Memory B cell (primary cell): ENCODE measurements at places on chromosomes 5 and 9.

- DNase-seq, result no peak
These were observed 6.6 kb downstream of the PLK2 start for GRCh38 chr5:58453306-58453705.

DNA sequence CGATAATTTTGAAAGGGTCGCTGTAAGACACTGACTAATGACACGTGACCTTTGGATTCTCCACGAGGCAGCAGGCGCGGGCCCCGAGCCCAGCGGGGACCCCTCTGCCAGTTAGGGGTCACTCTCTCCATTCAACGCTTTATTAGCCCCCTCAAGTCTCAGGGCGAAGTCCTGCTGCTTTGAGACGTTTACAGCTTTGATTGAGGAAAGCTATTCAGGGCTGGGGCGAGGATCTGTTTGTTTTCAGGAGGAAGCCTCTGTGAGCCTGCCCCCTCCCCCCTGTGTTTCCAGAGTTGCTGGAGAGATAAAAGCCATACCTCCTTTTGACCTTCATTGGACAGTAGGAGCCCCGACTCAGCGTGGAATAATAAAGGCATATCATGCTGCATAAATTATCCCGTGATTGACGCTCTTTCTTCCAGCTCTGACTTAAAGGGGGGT lies 31.4 kb upstream of the MSX2 start:
- DNase-seq, result no peak

- no peak for DNase-seq
These were observed 119.8 kb upstream of the PPP1R26 start for GRCh38 chr9:135359764-135360163.

DNA sequence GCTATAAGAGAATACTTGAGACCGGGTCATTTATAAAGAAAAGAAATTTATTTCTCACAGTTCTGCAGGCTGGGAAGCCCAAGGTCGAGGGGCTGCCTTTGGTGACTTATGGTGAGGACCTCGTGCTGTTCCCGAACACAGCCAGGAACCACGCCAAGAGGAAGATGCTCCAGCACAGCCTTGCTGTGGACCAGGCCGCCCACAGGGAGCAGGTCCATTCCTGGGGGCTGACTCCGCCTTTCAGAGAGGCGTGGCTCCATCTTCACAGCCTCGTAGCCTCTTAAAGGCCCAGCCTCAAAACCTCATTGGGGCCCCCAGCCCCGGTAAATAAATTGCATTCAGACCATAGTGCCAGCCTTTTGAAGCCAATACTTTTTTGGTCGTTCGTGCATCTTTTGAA lies 93.5 kb upstream of the CACNA1B start:
- DNase-seq, result no peak

DNA sequence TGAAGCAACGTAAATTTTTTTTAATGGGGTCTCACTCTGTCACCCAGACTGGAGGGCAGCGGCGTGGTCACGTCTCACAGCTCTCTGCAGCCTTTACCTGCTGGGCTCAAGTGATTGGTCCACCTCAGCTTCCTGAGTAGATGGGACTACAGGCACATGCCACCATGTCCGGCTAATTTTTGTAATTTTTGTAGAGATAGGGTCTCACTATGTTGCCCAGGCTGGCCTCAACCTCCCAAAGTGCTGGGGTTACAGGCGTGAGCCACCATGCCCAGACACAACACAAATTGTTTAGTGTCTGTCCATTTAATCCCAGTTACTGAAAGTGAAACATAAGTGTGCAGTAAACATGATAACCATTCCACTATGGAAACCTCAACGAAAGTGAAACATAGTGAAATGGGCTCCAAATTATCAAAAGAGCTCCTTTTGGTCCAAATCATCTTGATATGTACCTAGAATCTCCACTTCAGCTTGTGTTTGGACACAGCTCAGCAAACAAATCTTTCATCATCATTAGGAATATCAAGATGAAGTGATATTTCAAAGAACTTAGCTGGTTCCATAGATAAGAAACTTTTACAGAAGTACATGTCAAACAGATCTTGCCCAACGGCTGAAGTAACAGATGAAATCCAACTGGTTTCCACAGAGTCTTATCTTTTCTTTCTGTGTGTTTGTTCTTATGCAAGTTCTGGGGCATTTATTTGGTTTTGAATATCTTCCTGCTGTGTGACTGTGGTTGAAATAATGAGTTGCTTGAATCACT lies 41.2 kb upstream of the PLPP1 start:
- no peak for DNase-seq

DNA sequence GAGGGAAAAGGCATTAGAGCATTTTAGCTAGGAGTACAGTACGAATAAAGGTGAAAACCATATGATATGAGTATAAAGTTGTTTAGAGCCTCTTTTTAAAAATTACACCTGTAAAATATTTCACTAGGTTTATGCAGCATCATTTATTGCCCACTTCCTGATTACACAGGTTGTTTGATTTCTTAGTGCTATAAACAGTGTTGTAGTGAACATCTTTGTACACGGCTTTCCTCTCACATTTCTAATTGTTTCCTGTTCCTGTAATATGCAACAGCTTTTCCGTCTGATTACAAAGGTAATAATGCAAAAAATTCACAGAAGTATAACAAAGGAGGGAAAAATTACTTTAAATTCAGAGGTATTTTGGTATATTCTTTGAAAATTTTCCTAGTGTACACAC lies 13.0 kb downstream of the STOM start:
- DNase-seq, result no peak

- no peak for DNase-seq
These were observed 51.0 kb downstream of the FER start for GRCh38 chr5:108798513-108799265.

DNA sequence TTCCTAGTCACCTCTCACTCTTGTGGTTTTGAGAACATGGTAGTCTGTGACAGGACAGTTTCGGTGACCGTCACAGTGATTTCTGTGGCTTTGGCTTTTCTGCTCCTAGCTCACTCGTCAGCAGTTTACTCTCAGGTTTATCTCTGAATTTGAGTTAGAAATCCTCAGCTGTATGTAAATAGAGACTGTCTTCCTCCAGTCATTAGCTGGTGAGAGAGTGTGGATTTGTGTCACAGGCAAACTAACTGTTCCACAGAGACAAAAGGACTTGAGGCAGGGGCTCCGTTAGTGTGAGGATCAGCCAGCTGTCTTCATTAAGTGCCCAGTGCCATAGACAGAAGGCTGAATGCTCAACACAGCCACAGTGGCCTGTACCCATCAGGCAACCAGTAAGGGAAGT lies 131.4 kb downstream of the CD180 start:
- DNase-seq, result no peak

DNA sequence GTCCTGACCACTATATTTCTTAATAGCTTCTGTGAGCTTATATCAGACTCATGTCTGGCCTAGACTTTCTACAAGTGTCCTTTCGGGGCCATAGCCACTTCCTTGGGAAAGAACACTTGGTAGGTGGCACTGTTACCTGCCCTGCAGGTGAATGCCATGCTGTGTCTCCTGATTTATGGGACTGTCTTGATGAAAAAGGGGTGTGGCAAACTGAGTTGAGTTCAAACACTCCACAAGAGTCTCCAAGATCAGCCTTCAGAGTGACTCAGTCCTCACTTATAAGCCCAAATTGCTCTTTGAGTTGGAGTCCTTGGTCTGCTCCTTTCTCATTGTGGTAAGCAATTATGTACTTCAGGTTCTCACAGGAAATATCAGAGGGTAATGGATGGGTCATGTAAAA lies 9.9 kb upstream of the ANKHD1 start:
- no peak for DNase-seq

DNA sequence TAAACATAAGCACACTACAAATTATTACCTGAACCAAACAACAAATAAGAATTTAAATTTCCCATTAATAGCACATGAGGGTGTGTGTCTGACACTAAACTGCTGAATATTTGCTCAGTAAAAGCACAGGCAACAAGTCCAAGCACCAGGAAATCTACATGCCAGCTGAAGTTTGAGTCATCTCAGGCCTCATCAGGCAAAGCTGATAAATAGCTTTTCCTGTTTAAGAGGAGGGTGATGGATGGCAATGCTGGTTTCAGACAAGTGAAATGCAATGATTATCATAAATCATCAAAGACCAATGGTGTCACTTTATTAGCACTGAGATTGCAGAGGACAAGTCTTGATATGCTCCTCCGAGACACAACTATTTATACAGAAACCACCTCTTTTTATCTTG lies 1668.0 kb upstream of the C9orf72 start:
- no peak for DNase-seq

DNA sequence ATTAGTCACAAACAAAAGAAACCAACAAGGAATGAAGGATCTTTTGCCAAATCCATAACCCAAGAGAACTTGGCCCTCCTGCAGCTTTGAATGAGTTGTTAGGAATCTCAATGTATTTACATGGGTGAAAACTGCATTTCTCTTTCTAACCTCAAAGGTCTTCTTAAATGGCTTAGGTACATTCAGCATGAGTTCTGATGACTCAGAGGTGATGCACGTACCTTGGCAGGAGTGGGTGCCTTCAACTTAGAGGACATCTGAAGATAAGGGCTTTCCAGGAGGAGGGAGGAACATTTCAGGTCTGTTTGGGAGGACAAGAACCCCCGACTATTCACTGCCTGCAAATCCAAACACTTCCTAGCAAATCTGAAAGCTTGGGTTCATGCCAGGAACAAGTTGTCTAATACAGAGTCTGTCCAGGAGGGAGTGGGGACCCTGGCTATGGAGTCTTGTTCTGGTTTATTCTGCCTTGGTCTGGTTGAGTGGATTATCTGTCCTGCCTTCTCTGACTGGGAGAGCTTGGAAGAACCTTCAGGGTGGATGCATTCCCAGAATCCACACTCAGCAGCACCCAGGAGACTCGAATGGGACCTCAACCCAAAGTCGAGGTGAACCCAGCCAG lies 65.7 kb downstream of the IRX2 start:
- no peak for DNase-seq

DNA sequence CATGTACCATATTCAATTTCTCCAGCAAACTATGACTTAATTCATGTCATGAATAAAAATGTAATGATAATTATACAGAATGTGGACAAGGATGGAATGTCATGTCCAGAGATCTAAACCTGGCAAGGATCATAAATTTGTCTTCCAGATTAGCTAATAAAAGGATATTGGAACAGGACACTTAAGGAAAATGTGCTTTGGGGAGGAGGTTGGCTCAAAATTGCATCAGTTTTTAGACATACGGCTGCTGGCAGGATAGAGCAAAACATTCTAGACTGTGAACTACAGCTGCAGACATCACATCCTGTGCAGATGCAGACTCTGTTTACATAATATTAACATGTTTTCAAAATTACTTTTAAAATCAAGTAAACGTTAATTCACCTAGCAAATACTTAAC lies 248.4 kb downstream of the TLR4 start:
- DNase-seq, result no peak

DNA sequence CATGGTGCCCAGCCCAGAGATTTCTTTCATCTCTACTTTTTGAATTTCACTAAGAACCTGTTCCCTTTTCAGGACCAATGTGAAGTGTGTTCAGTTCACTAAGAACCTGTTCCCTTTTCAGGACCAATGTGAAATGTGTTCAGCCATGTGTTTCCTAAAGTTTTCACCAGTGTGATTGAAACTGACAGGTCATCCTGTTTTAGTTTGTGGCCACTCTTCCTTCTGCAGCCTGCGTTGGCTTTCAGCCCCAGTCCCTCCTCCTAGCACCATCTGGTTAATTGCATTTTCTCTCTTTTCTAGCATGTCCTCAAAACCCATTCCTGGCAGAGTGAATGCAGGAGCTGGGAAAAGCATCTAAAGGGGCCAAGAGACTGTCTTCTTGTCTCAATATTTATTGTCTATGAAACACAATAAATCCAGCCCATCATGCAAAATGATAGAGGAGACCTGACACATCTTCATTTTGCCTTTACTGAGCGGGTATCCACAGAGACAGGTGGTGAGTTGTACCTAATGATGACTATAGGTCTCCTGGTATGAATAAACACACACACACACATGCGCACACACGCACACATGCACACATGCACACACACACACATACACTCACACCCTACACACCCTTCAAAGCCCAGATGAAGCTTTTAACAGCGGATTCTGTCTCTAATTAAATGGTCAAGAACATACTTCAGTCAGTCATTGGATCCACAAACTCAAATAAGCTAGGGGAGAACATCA lies 6.1 kb upstream of the PANK3 start:
- DNase-seq, result no peak

DNA sequence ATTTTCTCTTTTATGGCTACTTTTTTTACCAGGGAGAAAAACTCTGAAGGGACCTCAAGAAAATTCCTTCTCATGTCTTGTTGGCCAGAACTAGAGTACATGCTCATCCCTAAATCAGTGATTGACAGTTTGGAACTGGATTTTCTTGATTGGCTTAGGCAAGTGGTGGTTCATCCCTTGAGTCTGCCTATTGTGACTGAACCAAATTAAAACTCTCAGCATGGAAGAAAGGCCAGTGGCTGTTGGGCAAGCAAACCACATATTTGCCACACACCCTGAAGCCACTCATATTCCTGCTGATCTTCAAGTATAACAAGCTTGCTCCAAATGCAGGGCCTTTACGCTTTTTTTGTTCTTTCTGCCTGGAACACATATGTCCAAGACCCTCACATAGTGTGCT lies 7.2 kb upstream of the HOMER1 start:
- DNase-seq, result no peak

GRCh38 chr5:140556438-140556837 lies 835 bp downstream of the SRA1 start:
- DNase-seq, result no peak

DNA sequence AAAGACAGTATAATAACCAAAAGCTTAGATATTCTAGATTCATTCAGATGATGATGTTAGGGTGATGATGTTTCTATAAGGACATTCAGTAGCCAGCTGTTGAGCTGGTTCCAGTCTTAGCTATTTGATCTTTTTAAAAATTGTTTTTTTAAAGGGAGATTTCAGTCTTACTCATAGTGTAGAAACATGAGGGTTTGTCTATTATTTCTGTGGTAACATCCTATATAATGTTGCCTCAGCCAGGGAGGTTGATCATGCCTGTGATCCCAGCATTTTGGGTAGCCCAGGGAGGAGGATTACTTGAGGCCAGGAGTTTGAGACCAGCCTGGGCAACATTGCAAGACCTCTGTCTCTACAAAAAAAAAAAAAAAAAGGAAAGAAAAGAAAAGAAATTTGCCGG lies 167.8 kb downstream of the DOCK2 start:
- no peak for DNase-seq

- no peak for DNase-seq
These were observed 94.2 kb upstream of the TARS1 start for GRCh38 chr5:33346534-33346933.
